ENCODE measurements at places on chromosomes 6 and 20.
A peak's percentile ranks its signal among the peaks of the same experiment; 100 is the strongest.

DNA sequence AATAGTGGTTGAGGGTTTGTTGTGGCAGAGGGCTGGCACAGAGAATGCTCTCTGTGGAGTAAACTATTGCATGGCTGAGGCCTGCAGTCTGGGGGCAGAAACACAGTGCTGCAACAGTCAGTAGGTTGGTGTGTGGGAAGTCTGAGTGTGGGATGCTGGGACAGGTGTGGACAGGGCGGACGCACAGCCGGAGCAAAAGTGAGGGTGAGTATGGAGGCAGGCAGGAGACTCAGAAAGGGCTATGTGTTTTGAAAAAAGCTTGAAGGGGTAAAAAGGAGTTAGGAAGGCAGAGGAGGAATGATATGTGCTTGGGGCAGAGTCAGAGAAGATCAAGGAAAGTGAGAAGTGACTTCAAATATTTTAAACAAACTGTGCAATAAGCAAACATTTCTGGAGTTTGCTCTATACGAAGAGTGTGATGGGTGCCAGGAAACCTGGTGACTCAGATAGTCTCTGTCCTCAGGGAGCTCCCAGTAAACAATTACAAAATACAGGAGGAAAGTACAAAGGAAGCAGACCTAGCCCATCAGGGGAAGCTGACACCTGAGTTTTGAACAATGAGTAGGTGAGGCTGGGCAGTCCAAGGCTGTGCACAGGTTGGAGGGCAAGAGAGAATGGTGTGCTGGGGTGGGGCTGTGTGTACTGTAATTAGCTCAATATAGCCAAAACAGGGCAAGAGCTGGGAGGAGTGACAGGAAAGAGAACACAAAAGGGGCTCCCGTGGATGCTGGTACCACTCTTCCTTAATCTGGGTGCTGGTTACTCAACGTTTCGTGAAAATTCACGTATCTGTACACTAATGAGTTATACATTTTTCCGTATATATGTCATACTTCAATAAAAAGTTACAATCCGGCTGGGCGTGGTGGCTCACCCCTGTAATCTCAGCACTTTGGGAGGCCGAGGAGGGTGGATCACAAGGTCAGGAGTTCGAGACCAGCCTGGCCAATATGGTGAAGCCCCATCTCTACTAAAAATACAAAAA, 55.2 kb downstream of the PIGU start:
- DNase-seq, result no peak

DNA sequence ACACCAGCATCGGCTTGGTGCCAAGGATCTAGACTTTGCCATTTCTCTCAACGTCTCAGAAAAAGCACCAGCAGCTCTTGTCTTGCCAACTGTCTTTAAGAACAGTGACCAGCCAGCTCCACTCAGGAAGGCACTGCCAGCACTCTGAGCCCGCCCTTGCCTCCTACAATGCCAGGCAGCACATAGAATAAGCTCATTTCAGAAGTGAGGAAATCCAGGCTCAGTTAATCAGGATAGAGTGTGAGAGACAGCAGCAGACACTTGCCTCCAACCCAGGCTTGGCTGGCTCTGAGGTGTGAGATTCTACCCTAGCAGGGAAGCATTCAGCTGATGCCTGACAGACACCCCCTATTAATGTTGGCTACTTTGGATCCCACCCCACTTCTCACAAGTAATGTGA, 4.3 kb upstream of the SYNDIG1 start:
- no peak for DNase-seq

DNA sequence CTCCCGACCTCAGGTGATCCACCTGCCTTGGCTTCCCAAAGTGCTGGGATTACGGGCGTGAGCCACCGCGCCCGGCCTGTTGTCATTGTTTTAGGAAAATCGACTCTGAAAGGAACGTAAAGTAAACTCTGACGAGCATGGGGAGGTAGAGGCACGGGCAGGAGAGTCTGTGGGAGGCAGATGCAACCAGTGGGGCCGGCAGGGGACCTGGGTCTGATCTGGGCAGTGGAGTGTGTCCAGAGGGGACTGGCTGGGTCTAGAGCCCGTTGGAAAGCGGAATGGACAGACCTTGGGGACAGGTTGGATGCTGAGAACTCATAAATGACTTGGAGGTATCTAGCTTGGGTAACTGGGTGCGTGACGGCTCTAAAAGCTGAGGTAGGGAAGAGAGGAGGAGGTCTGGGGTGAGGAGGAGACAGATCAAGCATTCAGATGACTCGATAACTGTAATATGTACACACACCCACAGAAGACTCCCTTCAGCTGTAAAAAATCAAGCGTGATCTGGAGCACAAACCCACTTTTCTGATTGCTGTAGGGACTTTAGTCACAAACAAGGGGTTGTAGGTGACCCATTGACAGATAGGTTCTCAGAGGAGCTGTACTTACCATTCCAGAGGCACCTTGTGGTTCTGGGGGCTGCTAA, 22.4 kb downstream of the MANBAL start:
- DNase-seq, result no peak

DNA sequence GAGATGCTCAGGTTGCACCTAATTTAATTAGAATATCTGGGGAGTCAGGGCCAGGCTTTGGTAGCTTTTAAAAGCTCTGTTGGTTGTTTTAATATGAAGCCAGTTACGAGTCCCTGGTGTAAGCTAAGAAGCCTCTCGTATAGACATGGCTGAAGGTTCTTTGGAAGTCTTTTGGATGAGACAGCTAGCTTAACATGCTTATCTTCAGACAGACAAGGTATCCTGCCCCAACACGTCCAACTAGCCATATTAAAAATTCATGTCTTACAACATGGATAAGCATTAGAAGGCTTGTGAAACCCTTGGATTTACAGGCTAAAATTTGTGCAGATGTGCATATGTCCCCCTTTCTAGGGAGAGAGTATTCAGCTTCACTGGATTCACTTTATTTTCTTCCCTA, 105.7 kb upstream of the KCNK16 start:
- DNase-seq, result no peak

- DNase-seq, result no peak
Observed at GRCh38 chr6:137878029-137878428, 11.0 kb downstream of the TNFAIP3 start.

GRCh38 chr6:89243331-89243629, 26.1 kb upstream of the GABRR1 start:
- no peak for DNase-seq

- DNase-seq, result no peak
Observed at GRCh38 chr6:136511926-136512325, 38.3 kb downstream of the MAP7 start.

- no peak for DNase-seq
Observed at GRCh38 chr6:147742440-147742839, 233.9 kb downstream of the SAMD5 start.

GRCh38 chr6:52507557-52508260, 69.2 kb downstream of the TRAM2 start:
- DNase-seq, result no peak

GRCh38 chr6:900716-901605, 208.0 kb upstream of the EXOC2 start:
- DNase-seq, result no peak

- no peak for DNase-seq
Observed at GRCh38 chr6:67199425-67199824, 1435.7 kb upstream of the ADGRB3 start.

DNA sequence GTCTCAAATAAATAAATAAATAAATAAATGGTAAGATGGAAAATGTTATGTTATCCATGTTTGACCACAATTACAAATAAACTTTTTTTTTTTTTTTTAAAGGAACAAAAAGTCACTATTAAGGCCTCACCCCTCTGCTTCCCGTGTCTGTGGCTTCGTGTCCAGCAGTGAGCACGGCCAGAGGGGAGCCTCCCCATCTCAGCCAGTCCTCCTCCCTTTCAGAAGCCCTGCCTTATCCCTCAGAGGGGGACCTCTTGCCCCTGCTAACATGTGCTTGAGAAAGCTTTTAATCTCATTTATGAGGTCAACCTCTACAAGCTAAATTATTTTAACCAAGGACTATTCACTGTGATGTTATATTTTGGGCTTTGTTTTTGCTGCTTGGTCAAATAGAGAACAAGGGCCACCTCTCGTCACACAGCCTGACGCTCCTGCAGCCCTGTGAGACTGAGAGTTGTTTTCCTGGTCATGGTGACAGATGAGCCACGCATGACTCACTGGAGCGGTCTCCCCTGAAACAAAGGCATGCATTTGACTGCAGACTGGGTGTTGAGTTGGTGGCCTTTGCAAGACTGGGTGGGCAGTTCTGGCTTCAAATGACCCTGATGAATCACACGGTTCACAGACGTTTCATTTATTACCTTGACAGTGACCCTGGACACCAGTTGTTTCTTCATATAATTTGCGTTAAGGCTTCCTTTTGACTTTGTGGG, 131.8 kb downstream of the TIAM2 start:
- peak; percentile 82 for DNase-seq

DNA sequence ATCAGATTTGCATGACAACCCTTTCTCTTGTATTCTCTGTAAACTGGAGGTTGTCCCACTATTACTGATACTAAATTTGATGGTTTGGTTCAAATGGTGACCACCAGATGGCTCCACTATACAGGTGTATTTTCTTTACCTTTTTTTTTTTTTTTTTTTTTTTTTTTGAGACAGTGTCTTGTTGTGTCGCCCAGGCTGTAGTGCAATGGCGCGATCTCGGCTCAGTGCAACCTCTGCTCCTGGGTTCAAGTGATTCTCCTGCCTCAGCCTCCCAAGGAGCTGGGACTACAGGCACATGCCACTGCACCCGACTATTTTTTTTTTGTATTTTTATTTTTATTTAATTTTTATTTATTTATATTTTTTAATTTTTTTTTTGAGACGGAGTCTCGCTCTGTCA, 6.6 kb upstream of the WTAP start:
- peak; percentile 36 for DNase-seq

DNA sequence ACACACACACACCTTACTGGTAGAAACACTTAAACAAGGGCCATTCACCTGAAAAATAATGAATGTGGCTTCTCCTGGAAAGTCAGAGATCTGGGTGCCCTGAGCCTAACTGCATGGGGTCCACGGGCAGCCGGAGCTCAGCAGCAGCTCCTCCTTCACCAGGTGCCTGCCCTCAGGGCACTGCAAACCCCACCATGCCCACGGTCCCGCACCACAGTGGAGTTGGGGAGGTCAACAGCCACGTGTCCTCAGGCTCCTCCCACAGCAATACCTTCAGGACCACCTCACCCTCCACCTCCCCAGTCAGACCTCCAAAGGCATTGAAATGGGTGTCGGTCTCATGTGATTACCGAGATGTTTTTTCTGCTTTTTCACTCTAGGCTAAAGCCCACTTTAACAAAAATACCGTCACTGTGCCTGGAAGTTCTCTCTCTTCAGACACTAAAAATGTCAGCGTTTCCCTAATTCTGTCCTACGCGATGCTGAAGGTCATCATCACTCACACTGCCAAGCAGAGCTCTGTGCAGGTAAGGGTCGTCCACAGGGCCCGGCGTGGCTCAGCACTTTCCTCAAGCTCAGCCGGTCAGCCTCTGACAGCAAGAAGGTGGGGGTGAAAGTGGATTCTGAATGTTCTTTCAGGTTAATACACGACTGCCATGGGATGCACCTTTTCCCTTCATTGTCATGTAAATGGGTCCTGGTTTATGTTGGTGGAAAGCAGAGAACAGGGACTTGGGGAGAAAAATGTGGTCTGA, 48.9 kb downstream of the CDK5RAP1 start:
- no peak for DNase-seq

DNA sequence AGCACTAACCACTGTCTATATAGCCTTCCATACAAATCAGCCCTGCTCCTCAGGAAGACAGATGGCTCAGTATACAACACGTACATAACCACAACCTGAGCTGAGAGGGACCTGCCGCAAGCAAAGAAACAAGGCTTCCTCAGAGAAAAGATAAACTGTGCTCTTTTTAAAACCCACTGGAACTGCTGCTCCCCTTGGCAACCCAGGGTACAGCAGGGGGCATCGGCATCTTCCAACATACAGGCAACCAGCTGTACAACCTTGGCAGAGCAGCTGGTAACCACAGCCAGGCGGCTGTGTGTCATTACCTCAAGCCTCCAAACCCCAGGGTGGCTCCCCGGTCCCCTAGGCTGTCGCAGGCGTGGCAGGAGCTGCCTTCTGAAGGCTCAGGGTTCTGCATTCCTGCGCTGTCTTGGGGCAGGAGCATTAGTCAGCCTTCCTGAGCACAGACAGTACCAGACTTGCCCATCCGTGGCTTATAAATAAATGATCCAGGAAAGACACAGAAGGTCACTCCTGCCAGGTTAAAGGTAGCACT, 249.5 kb downstream of the ADGRG6 start:
- DNase-seq, result peak; percentile 59

DNA sequence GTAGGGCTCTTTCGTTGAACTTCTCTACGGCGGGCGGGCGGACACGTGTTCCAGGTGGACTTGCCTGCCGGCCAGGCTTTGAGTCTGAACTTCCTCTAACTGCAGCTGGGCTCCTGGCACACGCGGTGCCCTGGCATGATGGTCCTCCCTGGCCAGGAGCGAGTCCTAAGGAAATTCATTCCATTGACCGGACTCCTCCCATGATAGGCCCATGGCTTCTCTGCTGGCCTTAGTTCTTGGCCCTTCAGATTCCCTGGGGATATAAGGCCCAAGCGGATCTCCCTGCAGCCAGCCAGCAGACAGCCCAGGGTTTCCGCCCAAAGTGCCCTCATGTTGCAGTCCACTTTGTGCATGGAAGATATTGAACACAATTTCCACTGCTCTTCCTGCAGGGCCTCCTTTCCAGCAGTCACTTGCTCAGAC, 39.4 kb downstream of the TBC1D7 start:
- DNase-seq, result no peak

GRCh38 chr20:14051454-14051853, 56.1 kb downstream of the MACROD2 start:
- DNase-seq, result no peak

- no peak for DNase-seq
Observed at GRCh38 chr20:4673371-4674001, 48.2 kb upstream of the PRND start.

- no peak for DNase-seq
Observed at GRCh38 chr6:166005401-166005943, 162.2 kb downstream of the TBXT start.

- no peak for DNase-seq
Observed at GRCh38 chr20:59300333-59301081, at the start of gene EDN3. Gene EDN3 (plus strand): TSS chr20:59300611. CDS start chr20:59300813, 202 bp downstream.

- DNase-seq, result no peak
Observed at GRCh38 chr6:14584450-14584849, 466.9 kb downstream of the CD83 start.

GRCh38 chr6:134134654-134135053, 82.2 kb upstream of the SLC2A12 start:
- DNase-seq, result no peak

DNA sequence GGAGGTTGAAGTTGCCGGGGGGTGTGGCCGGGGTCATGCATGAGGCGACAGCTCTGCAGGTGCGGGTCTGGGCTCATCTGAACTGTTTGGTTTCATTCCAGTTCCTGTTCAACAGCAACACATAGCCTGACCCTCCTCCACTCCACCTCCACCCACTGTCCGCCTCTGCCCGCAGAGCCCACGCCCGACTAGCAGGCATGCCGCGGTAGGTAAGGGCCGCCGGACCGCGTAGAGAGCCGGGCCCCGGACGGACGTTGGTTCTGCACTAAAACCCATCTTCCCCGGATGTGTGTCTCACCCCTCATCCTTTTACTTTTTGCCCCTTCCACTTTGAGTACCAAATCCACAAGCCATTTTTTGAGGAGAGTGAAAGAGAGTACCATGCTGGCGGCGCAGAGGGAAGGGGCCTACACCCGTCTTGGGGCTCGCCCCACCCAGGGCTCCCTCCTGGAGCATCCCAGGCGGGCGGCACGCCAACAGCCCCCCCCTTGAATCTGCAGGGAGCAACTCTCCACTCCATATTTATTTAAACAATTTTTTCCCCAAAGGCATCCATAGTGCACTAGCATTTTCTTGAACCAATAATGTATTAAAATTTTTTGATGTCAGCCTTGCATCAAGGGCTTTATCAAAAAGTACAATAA, 72.5 kb downstream of the PTPN1 start:
- DNase-seq, result no peak

GRCh38 chr6:21455071-21455470, 138.5 kb upstream of the SOX4 start:
- no peak for DNase-seq

Data from stimulated activated CD4-positive, alpha-beta T cell treated with anti-CD3 and anti-CD28 coated beads, Interleukin-15, amount 100 ng/mL, for 24 hours (primary cell).